Stimulated activated CD8-positive, alpha-beta memory T cell treated with anti-CD3 and anti-CD28 coated beads, Interleukin-7, amount 100 ng/mL, for 24 hours (primary cell): ENCODE measurements at places on chromosomes 16 and 17.

- DNase-seq: no peak
Measured at GRCh38 chr16:75064403-75065148, 52.0 kb downstream of the LDHD start.

- no peak for DNase-seq
Measured at GRCh38 chr16:19512297-19512696, 9.6 kb downstream of the GDE1 start.

GRCh38 chr17:8145811-8146210, 6.4 kb downstream of the PER1 start:
- DNase-seq: no peak

DNA sequence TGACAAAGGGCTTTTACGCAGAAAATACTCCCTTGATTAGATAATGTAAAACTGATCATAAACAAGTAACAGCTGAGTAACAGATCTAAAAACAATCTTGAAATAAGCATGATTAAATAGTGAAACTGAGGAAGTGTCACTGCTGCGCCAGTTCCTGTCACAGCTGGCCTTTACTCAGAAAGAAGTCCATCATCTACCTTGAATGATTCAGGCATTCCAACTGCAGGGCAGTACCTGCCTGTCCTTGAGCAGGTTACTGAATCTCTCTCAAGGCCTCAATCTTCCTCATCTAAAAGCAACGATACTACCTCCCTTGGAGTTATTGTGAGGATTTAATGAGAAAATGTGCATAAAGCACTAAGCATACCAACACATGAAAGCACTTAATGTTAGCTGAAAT, 12.7 kb downstream of the PHLPP2 start:
- no peak for DNase-seq

DNA sequence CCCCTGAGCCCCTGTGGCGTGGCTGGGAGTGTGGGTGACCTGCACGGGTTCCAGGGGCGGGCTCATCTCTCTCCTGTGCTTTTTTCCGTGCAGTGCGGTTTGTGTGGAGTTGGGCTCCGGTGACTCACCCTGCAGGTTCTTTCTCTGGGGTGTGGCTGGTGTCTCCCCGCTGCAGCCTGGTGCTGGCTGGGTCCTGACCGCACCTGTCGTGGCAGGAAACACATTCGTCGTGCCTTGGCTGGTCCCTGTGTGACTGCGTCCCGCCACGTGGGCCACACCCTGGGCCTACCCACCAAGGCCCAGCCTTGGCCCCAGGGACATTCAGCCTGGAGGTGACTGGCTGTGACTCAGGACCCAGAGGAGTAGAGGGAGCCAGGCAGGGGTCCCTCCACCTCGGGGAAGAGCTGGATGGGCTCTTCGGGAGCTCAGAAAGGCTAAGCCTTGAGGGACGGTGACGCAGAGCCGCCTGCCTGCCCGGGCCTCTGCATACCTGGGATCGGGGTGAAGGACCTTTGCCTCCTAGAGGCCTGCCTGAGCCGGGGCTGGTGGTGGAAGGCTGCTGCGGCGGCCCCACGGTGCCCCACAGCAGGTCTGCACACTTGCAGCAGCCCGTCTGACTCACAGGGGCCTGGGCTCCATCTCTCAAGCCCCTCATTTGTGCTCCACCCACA, 7.8 kb downstream of the TRAF7 start:
- DNase-seq: no peak

GRCh38 chr17:58692239-58693055, at the start of gene RAD51C:
TSS of gene RAD51C (plus strand) at chr17:58692602. CDS start at chr17:58692644, 42 bp downstream.
- peak; percentile 68 for DNase-seq

- DNase-seq: no peak
Measured at GRCh38 chr17:9862949-9863348, 37.2 kb downstream of the GLP2R start.

GRCh38 chr17:80766290-80766855, 221.7 kb downstream of the RPTOR start:
- no peak for DNase-seq

DNA sequence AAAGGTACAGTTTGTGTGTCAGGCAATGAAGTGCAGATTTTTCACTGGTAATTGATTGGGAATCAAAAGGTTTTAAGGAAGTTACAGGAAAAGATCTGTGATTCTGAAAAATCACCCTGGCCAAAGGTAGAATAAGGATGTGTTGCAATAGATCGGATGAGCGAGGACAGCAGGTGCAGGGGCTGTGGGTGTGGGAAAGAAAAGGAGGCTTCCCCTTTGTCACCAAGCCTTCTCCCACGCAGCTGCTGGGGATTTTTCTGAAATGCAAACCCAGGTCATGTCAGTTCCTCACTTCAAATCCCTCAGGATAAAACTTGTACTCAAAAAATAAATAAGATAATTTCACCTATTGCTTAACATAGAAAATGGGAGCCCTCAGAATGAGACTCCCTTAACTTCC, 47.9 kb upstream of the ARHGAP17 start:
- no peak for DNase-seq

DNA sequence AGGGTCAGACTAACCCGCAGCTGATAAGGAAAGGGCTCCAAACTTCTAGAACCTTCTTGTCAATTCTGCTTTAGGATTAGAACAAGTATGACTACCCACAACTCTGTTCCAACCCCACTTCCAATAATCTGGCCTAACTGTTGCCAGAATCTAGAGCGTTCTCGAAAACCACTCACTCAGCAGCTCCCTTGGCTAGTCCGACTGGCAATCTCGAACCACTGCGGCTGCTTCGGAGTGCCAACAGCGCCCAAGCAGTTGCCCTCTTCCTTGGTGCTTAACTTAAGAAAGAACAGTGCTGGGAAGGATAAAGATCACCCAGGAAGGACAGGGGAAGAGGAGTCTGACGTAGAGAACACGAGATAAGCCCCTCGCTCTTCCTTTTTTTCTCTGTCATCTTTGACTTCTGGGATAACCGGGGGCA, 818 bp downstream of the DNAJC7 start:
- no peak for DNase-seq

DNA sequence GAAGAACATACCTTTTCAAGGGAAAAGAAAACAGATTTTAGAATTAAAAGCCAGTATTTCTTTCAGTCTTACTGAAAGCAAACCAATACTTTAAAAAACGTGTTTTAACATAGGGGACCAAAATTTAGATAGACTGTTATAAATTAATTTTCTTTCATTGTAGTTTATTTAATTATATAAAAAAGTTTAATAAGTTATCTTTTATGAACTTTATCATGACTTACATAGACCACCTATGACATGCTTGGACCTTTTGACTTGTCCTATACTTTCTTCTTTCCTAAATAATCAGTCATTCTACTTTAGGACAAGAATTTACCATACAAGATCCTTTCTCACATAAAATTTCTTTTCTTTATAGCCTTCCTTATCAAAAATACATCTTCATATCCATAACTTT, 102.0 kb upstream of the HAS3 start:
- DNase-seq: no peak

DNA sequence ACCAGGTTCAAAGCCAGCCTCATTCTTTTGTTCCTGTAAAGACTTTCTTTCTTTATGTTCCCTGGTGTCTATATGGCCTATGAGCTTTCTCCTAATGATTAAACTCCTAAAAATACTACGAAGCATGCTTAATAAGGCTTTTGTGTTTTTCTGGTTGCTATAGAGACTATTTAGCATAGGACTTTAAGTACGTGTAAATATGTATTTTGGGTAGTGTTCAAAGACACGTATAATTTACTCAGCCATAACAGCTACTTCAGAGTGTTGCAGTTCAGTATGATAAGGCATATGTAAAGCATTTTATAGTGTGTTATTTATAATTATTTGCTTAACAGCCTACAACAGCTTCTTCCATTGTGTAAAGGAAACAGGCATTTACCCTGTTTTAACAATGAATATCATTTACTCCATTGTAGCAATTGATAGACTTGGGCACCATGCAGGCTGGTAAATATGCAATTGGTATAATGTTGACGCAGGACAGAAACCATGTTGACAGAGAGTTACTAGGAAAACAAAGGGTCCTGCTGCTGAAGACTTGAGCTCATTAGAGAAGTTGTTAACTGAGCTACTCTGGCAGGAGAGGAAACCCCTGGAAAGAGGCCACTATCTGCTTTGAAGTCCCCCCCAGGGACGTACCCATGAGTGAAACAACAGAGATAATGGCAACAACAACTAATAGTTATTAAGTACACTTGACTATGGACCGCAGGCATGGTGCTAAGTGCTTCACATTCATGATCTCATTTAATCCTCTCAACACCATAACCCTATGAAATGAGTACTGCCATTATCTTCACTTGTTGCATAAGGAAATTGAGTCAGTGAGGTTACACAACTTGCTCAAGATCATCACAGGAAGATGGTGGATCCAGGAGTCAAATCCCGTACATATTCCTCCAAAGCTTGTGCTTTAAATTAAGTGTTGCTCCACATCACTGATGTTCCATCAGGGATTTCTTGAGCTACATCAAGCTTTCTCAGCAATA, 342.2 kb upstream of the DYNLRB2 start:
- DNase-seq: no peak

- no peak for DNase-seq
Measured at GRCh38 chr17:62666801-62667591, 39.5 kb downstream of the MRC2 start.

- DNase-seq: no peak
Measured at GRCh38 chr17:21251337-21252010, 1.7 kb downstream of the NATD1 start.

DNA sequence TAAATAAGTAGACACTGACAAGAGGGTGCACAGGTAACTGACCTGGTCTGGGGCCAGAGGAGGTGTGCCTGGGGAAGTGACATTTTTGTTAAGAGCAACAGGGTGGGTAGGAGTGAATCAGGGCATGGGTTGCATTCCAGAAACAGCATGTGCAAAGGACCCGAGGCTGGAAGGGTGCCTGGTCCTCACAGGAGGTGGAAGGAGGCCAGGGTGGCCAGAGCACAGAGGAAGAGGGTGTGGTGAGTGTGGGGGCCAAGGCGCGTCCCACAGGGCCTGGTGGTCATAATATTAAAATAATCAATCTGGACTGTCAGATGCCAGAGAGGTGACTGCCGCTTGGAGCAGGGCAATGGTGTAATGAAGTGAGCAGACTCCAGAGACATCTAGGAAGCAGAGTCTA, 14.3 kb downstream of the ARHGAP23 start:
- no peak for DNase-seq
